ENCODE measurements at places on chromosomes 3 and 15.

DNA sequence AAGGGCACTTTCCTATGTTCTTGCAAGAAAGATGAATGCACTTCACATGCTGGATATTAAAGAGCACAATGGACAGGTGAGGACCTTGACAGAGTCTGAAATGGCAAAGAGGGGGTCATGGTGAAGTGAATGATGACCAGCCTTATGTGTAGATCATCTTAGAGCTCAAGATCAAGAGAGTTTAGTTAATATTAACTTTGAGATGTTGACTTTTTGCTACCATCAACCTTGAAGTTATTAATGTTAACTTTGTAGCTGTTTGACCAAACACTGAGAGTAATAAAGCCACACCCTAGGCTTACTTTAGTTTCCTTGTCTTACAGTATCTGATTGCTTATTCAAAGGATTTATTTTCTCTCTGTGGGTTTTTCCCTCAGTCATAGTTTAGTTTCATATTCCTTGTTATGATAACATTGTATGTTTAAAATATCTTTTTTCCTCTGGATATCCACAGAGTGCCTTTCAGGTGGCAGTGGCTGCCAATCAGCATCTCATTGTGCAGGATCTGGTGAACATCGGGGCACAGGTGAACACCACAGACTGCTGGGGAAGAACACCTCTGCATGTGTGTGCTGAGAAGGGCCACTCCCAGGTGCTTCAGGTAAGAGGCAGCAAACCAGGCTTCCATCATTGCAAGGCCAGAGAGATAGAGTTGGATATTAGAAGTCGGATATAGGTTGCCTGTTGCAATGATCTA is 5.4 kb downstream of the NFKBIZ start:
- no peak for DNase-seq

- no peak for DNase-seq
Observed at GRCh38 chr15:45134682-45135604, 5.1 kb downstream of the DUOX1 start.

- DNase-seq, result no peak
Observed at GRCh38 chr3:8087951-8088350, 413.7 kb upstream of the LMCD1 start.

GRCh38 chr3:139654637-139655365 is 23.0 kb downstream of the NMNAT3 start:
- DNase-seq, result no peak

DNA sequence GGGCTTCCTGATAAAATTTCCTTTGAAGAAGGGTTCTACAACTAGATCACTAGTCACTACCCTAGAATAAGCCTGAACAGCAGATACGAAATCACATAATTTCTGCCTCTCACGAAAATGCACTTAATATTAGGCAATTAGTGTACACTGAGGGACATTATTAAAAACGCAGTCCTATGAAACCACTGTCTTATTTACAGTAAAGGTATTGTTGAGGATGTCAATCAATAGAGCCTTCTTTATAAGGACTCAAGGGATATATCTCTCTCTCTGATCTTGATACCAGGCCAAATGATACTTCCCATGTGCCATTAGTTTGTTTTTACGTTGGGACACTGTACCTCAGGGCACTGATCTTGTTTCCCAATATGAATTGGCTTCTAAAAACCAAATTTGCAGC is 59.6 kb downstream of the ETFA start:
- DNase-seq, result no peak

- DNase-seq, result no peak
Observed at GRCh38 chr3:94015025-94015424, 13.4 kb downstream of the STX19 start.

All from activated CD4-positive, alpha-beta T cell treated with anti-CD3 and anti-CD28 coated beads, Interleukin-2, amount 50 U/mL, for 48 hours (primary cell).